Stimulated activated CD4-positive, alpha-beta T cell treated with anti-CD3 and anti-CD28 coated beads, Interleukin-1b, Interleukin-23, amount 100 ng/mL, for 48 hours (primary cell): ENCODE measurements at places on chromosomes 3 and 15.

GRCh38 chr15:48965972-48966371, 2.3 kb upstream of the SHC4 start:
- peak; percentile 37 for DNase-seq

DNA sequence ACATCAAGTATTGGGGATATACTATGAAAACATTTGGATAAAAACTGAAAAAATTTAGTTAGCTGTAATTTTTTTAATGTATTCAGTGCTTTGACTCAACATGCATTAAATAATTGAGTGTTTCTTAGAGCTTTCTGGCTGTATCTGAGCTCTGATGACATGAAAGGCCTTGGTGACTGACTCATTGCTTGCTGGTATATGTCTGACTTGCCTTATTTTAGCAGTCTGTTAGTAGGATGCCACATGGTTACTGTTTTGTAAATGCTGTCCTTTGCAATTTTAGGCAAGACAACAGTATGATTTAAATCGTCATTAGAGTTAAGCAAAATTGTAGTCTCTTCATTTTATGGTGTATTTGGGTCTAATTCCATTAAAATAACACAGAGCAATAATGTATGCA, 199.2 kb downstream of the GHSR start:
- DNase-seq = no peak

DNA sequence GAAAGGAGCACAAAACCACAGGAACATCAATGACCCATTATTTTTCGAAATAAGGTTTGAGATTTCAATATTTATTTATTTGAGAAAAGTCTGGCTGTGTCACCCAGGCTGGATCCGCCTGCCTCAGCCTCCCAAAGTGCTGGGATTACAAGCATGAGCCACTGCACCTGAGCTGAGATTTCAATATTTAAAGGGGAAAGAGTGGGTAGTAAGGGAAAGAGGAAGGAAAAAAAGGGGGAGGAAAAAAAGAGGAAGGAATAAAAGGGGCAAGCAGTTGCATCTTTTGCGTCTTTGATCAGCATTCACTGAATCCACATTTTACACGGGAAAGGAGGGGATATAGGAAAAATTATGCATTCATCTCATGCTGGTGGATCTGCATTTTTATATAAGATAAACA, 47.4 kb downstream of the ERICH6 start:
- no peak for DNase-seq

DNA sequence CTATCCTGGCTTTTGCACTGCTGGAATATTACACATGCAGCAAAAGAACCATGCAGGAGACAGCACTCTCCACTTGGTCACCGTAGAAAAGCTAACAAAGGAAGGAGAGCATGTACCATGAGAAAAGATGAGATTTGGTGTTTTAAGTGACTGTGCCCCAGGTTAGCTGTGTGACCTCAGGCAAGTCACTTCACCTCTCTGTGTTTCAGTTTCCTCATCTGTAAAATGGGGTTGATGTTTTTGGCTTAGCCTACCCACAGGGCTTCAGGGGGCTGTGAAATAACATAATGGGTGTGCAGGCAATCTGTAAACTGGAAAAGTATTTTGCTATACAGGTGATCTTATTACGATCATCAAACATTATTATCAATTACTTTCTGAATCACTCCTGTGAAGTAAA, 69.3 kb upstream of the SLC6A11 start:
- DNase-seq = no peak

- DNase-seq = no peak
Observed at GRCh38 chr3:24502690-24503089, 8.0 kb upstream of the THRB start.

- DNase-seq = peak; percentile 5
Observed at GRCh38 chr15:62482785-62483429, 317.8 kb upstream of the C2CD4B start.

- DNase-seq = no peak
Observed at GRCh38 chr3:151537726-151538125, 76.9 kb upstream of the IGSF10 start.

GRCh38 chr3:25094932-25095685, 333.0 kb upstream of the RARB start:
- DNase-seq = no peak

GRCh38 chr3:133792171-133792763, 13.3 kb upstream of the SRPRB start:
- no peak for DNase-seq

GRCh38 chr3:128767094-128767750, 41.2 kb downstream of the RAB7A start:
- DNase-seq = no peak

- DNase-seq = peak; percentile 33
Observed at GRCh38 chr3:31102196-31102879, 207.9 kb upstream of the GADL1 start.

GRCh38 chr3:46580675-46581074, 14.6 kb upstream of the LRRC2 start:
- no peak for DNase-seq

DNA sequence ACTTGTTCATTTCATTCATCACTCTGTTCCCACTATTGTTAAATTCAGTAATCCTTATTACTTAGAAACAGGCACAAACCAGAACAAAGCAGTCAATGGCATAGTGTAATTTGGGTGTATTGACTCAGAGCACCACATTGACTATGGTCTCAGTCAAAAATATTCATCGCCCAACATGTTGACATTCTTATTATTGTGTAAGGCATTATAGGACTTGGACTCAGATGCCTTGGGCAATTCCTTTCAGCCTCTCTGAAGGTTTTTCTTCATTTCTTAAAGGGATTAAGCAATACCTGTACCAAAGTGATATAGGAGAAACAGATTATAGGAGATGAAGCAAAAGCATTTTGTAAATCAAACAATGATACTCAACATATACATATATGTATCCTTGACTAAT, 114.7 kb upstream of the BHLHE40 start:
- no peak for DNase-seq

DNA sequence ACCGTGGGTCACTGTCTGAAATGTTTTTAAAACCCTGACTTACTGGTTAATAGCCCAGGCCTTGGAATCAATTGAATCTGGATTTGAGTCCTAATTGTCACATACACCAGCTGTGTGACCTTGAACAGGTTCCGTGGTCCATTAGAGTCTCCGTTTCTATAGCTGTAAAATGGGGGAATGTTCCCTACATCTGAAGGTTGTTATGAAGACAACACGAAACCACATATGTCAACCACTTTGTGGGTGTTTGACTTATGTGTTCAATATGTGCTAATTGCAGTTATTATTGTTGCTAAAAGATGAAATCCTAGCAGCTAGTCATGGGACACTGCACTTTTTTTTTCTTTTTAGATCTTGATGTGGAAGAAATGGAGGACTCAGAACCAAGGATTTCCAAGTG, 35.3 kb downstream of the ZBTB38 start:
- DNase-seq = no peak

GRCh38 chr15:42692997-42693396, 43.9 kb downstream of the CDAN1 start:
- no peak for DNase-seq

DNA sequence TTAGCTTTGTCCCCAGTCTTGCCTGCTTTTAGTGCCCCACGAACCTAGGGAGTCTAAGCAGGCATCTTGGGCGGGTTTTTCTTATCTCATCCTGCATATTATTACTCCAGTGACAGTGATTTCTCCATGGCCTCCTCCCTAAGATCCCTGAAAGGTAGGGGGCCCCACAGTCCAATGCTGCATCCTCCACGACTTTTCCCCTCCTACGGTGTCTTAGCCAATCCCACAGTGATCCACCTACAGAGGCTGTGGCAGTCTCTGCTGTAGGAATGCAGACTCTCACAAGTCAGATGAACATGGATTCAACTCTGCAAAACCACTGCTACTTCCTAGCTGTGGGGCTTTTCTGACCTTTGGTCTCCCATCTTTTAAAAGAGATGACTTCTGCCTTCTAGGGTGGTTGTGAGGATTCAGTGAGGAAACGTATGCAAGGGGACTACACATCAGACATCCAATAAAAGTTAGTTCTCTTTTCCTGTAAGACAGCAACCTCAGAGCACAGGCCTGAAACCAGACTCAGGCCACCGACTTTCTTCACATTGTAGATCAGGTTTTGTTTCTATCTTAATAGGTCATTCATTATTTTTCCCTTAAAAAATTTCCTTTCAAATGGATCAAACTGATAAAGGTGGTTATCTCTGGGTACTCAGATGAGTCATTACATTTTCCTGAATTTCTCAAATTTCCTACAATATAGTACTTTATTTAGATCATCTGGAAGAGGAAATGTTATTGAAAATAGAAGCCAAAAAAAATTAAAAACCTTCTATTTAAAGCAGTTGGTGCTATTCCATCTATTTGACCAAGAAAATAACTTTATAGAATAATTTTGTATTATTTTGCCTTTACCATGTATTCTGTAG, 23.2 kb downstream of the ILDR1 start:
- DNase-seq = no peak

DNA sequence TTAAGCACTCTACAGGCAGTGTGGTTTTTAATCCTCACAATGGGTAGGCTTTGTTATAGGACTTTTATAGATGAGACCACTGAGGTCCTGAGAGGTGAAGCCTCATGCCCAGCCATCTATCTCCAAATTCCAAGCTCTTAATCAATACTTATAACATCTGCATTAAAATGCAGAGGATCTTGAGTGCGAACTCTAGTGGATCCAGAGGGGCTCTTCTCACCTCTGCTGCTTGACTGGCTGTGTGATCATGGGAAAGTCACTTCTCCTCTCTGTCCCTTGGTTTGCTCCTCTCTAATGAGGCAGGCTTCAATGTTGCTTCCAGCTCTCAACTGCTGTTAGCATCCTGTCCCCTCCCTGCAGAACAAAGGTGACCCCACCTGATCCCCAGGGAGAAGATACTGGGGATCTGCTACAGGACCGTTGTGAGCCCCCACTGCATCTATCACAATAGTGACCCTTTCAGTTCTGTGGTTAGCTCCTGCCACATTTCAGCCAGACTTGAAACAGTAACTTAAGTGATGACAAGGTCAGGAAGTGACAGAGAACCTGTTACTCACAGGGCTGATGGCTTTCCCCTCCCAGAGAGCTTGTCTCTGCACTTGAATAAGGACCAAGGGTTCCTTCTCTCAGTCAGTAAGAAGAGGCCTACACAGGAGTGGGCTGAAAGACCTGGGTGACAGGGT, 1.3 kb downstream of the SLC27A2 start:
- peak; percentile 32 for DNase-seq

- no peak for DNase-seq
Observed at GRCh38 chr3:183962807-183963206, 54.9 kb downstream of the ABCC5 start.

- DNase-seq = no peak
Observed at GRCh38 chr3:30320392-30320791, 286.0 kb upstream of the TGFBR2 start.

- no peak for DNase-seq
Observed at GRCh38 chr3:9157651-9158362, 91.6 kb downstream of the SRGAP3 start.

DNA sequence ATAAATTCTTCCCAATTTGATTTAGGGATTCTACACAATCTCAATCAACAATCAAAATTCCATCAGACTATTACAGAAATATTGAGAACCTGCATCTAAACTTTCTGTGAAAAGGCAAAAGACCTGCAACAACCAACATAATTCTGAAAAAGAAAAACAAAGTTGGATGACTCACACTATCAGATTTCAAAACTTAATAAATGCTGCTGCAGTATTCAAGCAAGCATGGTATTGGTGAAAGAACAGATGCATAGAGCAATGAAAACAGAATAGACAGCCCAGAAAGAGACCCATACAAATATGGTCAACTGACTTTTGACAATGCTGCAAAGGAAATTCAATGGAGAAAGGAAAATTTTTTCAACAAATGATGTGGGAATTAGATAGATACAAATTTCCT, 477.1 kb upstream of the NR2F2 start:
- DNase-seq = no peak

- DNase-seq = no peak
Observed at GRCh38 chr15:25241241-25241801, 197.5 kb downstream of the UBE3A start.

DNA sequence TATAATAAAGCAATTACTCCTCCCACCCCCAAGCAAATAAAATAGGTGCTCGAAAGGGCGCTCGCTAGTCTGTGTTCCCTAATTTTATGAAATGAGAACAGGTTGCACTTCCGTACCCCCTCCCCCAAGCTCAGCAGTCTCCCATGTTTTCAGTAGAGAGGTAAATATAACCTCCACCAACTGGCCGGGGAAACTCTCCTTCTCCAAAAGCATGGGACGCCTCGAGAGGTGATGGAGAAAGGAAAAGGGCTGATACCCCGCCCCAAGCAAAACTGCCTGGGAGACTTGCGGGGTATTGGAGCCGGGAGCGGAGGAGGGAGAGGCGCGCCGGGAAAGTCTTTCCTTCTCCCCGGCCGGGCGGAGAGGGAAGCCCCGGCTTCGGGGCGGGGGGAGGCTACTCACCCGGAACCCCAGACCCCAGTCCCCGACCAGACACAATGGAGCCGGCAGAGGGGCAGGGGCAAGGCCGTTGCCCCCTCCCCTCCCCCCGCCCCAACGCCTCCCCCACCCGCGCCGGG, 605 bp downstream of the DCUN1D1 start:
- DNase-seq = no peak

- no peak for DNase-seq
Observed at GRCh38 chr15:28111543-28111942, 12.4 kb upstream of the OCA2 start.

- DNase-seq = no peak
Observed at GRCh38 chr3:163048881-163049280, 1552.3 kb downstream of the OTOL1 start.

GRCh38 chr3:76669322-76669721, 370.6 kb upstream of the ROBO2 start:
- no peak for DNase-seq

GRCh38 chr15:65954289-65954741, 85.0 kb downstream of the RAB11A start:
- DNase-seq = no peak

DNA sequence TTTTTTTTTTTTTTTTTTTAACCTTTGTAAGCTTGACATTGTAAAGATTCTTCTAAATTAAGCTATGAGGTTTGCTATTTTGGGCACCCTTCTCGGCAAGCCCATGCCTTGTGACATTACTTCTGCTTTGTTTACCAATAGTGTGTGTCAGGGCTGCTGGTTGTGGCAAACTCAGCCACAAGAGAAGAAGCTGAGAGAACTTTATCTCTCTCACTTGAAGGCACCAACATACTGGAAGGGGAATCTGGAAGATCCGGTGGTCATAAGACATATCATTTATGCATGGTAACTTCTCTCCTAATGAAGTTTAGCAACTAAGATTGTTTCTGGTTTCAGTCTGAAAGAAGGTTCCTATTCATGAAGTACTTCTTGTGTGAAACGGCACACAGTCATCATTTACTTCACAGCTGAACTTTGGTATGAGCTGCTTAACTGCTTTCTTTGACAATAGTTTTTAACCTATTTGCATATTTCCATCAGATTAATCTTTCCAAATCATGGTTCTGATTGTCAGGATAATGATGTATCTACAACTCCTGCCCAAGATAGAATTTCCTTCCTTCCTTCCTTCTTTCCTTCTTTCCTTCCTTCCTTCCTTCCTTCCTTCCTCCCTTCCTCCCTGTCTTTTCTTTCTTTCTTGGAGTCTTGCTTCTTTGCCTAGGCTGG, 189.3 kb downstream of the NFKBIZ start:
- no peak for DNase-seq
